ENCODE measurements at places on chromosomes 1 and 21.

GRCh38 chr1:184536246-184536985 lies 149.6 kb downstream of the C1orf21 start:
- no peak for DNase-seq

GRCh38 chr1:7262611-7263010 lies 477.4 kb downstream of the CAMTA1 start:
- no peak for DNase-seq

DNA sequence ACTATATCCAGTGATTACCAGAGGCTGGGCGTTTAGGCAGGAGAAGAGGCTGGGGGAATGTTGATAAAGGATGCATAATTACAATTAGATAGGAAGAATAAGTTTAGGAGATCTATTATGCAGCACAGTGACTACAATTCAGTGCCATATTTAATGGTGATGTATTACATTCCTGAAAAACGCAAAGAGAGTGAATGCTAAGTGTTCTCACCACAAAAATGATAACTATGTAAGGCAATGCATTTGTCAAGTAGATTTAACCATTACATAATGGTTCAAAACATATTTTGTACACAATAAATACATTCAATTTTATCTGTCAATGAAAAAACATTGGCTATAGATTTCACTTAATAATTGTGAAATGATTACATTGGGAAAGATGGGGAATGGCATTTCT lies 548.9 kb downstream of the NUF2 start:
- DNase-seq, result no peak

DNA sequence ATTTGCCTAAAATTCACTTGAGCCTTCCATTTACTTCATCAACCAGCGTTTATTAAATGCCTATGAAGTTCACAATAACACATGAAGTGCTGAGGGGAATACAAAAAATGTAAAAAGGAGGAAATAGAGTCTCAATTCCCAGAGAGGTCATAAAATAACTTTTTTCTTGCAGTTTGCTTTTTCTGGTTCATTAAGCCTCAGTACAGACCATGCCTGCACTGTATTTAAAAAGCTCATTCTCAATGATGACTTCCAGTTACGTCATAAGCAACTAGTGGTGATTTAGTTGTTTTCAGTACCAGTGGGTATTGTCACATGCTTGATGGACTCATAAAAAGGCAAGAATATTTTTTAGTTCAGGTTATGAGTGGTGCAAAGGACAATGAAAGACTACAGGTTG lies 160.1 kb upstream of the UBE2U start:
- no peak for DNase-seq

- no peak for DNase-seq
Observed at GRCh38 chr21:42446531-42446930, 42.8 kb downstream of the UBASH3A start.

DNA sequence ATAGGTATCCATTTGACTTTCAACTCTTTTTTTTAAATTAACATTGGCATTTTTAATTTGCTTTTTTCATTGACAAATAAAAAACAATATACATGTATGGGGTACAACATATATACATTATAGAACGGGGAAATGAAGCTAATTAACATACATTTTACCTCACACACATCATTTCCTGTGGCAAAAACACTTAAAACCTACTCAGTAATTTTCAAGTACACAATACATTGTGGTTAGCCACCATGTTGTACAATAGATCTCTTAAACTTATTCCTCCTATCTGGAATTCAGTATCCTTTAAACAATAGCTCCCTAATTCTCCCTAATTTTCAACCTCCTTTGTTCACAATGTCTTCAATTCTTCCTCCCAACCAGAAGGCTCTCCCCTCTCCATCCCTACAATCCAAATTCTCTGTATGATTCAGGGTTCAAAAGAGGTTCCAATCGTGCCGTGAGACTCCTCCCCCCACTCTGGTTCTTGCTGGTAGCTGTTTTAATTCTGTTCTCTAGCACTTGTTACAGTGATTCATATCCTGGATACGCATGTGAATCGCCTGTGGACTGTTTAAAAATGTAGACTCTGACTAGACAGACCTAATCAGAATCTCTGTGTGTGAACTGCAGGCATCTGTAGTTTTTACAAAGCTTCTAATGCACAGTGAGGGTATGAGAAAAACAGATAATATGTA lies 87.6 kb upstream of the DUSP10 start:
- DNase-seq, result no peak

DNA sequence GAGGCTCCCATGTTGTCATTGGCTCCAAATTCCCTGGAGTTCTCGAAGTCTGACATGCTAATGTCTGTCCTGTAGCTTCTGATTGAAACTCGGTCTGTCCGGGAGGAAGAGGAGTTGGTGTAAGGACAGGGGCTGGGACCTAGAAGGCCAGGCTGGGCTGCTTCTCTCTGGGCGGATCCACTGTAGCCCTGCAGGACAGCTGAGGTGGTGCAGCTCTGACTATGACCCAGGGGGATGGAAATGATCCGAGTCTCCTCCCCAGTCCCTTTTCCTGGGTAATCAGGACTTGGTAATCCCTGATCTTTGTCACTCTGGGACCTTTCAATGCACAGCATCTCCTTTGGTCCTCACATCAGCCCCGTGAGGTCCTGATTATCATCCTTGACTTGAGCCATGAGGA lies 10.0 kb upstream of the FCMR start:
- no peak for DNase-seq

GRCh38 chr1:166353213-166353612 lies 186.4 kb upstream of the FAM78B start:
- no peak for DNase-seq

DNA sequence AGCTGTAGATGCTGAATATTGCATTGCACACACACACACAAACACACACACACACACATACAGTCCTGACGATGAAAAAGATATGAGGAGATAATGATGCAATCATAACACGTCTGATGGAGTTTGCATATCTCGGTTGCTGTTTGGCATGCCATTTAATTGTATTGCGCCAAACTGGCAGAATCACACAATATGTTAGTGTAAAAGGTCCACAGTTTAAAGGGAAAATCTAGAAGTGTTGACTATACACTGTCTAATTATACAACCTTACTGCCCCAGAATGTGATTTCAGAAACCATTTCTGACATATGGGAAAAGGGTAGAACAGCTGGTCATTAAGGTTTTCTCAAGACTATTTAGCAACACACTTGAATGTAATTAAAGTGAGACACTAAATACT lies 123.7 kb upstream of the PROX1 start:
- no peak for DNase-seq

GRCh38 chr21:41316200-41317062 lies at the start of gene FAM3B:
FAM3B (plus strand) TSS chr21:41316801; CDS start chr21:41316880, 79 bp downstream.
- no peak for DNase-seq

GRCh38 chr1:26758358-26758757 lies 29.4 kb upstream of the PIGV start:
- no peak for DNase-seq

DNA sequence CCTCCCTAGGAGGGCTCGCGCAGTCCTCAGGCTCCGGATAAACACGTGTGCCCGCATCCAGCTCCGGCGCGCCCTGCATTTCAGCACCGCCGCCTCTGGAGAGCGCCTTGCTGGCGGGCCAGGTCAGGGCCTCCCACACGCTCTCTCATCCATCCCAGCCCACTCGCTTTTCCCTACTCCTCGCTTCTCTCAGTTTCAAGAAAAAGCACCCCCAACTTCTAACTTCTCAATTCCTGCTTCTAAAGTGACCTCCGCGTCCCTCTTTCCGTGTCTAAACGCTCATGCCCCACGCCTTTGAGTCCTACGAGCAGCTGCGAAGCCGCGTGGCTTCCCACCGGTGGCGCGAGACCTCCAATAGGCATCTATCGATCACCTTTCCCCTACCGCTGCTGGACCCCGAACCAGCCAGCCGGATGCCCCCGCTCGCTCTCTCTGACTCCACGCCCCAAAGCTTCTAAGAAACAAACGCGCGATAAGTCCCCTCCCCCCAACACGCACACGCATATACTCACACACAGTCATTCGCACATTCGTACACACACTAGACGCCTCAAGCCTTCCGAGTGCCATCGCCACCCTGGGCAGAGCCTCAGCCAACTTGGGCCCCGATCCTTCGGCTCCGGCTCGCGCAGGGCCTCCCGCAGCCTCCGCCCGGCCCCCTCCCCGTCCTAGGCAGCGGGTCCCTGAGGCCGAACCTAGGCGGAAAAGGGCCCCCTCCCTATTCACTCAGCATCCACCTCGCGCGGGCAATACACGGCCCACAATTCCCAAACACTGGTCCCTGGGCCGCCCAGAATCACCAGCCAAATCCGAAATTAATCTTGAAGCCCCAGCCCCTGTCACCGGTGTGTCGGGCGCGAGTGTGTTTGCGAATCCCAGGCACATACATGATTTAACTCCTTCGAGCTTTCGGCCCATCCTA lies 1.1 kb downstream of the NMNAT2 start:
- no peak for DNase-seq

DNA sequence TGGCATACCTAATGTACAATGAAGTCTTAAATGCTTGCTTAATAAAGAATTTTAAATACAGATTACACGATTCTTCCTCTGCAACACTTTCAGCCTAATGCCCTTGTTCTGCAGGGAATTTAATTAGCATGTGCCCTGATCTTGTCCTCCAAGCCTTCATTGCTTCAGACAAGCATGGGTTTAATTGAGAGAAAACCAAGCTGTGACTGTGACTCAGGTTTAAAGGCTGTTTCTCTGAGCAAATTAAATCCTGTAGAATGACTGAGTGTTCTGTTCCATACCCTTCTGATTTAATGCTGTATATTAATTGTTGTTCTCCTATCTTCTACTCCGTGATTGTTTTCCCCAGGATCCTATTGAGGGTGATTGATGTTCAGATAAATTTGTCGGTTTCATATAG lies 269.0 kb upstream of the PRMT6 start:
- no peak for DNase-seq

DNA sequence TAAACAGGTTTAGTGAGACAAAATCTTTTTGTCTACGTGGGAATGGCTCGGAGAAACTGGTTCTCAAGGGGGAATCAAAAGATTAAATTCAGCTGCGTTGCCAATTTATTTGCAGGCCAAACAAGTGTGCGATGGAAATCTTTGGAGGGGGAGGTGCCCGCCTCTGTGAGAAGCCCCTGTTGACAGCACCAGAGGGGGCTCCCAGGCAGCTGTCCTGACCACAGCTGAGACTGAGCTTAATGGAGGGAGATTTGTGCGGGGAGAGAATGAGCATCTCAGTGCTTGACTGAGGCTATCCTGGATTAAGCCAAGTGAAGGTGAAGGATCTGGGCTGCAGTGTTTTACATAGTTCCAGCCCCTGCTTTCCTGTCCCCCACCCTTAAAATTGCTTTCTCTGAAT lies 169.7 kb downstream of the ATG4C start:
- DNase-seq, result no peak

DNA sequence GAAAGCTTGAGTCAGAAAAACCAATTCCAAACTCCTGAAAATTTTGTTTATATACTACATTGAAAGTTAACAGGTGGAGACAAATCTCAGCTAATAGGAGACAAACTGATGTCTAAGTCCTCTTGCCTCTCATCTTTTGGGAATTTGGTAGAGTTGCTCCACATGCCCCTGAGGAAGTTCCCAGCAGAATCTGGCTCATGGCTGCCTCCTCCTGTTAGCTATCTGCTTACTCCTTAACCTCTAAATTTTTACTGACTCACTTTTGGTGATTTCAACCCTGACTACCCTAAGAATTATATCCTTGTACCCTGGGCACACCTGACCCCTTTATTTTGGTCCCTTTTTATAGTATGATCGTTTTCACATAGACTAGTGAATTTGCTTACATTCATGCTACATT lies 633.7 kb upstream of the USP24 start:
- no peak for DNase-seq

- no peak for DNase-seq
Observed at GRCh38 chr1:6134741-6135510, 45.2 kb downstream of the CHD5 start.

DNA sequence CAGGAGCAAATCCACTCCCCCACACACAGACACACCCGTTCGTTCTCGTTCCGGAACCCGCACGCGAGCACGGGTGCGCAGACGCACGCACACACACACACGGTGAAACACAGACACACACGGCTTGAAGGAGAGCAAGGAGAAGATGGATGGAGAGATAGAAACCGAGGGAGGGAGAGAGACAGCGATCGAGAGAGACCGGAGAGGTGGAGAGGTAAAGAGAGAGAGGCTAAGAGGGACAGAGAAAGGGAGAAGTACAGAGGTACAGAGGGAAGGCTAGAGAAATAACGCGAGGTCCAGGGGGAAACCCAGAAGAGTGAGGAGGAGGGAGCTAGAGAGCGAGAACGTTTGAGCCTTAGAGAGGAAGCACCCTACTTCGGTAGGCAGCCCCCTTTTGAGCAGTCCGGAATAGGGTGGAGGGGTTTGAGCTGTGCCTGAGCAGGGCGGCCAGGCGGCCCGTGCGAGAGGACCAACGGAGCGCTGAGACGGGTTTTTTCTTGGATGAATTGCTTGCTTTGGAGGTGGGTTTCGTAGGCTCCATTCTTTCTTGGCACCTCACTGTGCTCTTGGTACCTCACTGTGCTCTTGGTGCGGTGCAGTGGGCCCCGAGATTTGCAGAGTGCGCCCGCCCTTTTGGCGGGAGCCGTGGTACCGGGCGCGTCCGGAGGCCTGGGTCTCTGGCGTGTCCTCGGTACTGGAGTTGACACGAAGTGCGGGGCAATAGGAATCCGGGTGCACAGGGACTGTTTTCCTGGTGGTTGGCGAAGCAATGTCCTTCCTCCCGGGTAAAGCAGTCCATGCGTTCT lies 88.4 kb upstream of the RHOU start:
- no peak for DNase-seq

DNA sequence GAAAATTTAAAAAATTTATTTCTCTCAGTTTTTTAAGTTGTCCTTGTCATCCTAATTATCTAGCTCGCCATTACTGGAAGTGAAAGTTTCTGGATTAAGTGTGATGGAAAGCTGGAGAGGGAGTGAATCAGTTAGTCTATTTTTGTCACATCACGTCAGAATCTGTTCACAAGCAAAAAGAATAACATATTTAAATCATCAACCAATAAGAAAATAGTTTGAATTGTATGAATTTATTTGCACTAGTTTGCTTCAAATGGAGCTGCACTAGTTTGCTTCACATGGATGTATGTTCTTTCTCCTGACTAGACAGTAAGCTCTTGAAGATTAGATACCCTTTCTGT lies 22.8 kb downstream of the PHC2 start:
- no peak for DNase-seq

GRCh38 chr1:206734499-206735142 lies 36.0 kb upstream of the IL19 start:
- DNase-seq, result peak; percentile 82

- DNase-seq, result no peak
Observed at GRCh38 chr21:40625991-40626390, 221.0 kb downstream of the DSCAM start.

DNA sequence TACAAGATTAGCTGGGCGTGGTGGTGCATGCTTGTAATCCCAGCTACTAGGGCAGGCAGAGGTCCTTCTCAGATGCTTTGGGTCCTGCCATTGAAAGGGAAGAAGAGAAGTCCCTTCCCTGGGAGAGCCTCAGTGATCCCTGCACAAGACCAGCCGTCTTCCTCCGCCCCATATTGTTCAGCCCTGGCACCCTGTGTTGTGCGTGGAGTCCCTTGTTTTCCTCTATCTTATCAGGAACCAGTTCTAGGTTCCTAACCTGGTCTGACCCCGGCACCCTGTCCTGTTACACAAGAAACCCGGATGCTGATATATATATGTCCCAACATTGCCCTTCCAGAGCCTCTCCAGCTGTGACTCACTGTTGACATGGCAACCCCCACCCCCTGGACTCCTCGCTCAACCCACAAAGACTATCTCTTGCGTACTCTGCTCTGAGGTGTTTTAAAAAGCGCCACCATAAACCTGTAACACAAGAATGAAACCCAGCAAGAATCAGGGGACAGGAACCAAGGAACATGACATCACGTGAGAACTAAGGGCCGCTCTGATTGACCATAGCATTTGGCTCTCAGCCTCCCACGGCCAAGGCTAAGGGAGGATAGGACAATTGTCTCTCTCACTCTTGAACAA lies 4.8 kb downstream of the MX2 start:
- no peak for DNase-seq
